Progenitor cell of endocrine pancreas (in vitro differentiated cells): ENCODE measurements at places on chromosomes 4 and X. TPM values are rescaled to one million over a fixed set of nuclear protein-coding genes. Genes with fewer than 3 reads are reported as not detected.
A peak's percentile ranks its signal among the peaks of the same experiment; 100 is the strongest.

The PASD1 gene
- not detected in 2 replicates for total RNA-seq

The CT45A5 gene
- total RNA-seq, result not detected in 2 replicates

DNA sequence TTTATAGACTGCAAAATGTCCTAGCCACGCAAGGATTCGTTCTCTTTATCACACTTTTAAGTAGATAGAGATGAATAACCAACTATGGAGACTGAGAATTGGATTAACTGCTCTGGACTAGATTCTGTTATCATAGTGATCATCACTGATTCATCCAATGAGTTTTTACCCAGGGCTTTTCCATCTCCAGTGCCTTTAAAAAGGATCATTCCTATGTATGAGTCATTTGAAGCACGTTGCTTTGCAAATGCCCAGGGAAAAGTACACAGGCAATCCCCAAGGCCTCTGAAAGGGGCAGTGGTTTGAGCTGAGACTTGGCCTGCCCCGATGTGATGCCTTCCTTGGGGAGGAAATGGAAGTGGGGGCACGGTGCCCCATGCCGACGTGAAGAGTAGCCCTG is 122.7 kb upstream of the PSAPL1 start:
- no peak overlapping the region for H3K4me3 ChIP-seq
- no peak for DNase-seq
- peaks cover 16% of the 10 kb centered on the region for H3K4me1 ChIP-seq
- no peak overlapping the region for H3K27ac ChIP-seq

DNA sequence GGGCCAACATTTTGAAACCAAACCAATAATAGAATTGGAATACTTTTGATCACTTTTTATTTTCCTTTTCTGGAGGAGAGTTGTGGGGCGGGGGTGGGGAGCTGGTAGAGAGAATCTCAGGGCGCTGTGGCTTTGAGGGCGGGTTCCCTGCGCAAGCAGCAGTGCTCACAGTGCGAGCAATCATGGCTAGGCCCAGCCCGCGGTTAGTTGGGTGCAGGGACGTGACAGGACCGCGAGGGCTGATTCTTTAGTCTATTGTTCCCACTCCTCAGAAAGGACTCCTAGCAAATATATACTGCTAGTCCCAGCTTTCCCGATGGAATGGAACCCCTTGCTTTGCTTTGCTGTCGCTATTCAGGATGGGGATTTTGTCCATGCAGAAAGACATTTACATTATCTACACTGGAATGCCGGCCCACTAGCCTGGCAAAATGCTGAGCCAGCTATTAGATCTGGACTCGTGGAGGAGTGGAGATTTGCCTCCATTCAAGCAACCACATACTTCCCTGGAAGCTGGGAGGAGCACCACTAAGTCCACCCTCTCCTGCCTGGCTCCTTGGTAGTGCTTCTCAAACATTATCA is 23.9 kb upstream of the APLN start:
- peaks cover 13% of the 10 kb centered on the region for H3K27me3 ChIP-seq
- H3K36me3 ChIP-seq, result no peaks in the 10 kb centered on the region
- no peaks in the 10 kb centered on the region for H3K4me1 ChIP-seq
- DNase-seq, result no peak
- H3K4me3 ChIP-seq, result no peak overlapping the region

- H3K27me3 ChIP-seq, result no peaks in the 10 kb centered on the region
- no peaks in the 10 kb centered on the region for H3K4me1 ChIP-seq
- no peak overlapping the region for H3K27ac ChIP-seq
- H3K36me3 ChIP-seq, result no peaks in the 10 kb centered on the region
- no peak for DNase-seq
These were observed 591.0 kb upstream of the ATOH1 start for GRCh38 chr4:93237521-93237920.

- H3K27ac ChIP-seq, result peak overlapping the region; percentile 24
- H3K27me3 ChIP-seq, result no peaks in the 10 kb centered on the region
- DNase-seq, result no peak
These were observed 61.5 kb downstream of the RFC1 start for GRCh38 chr4:39304651-39305050.

The ZCCHC18 gene
- total RNA-seq, result 5.1 and 5.9 TPM in 2 replicates

- H3K27ac ChIP-seq, result no peak overlapping the region
- no peak for DNase-seq
- peaks cover 7% of the 10 kb centered on the region for H3K4me1 ChIP-seq
- H3K27me3 ChIP-seq, result no peaks in the 10 kb centered on the region
- peaks cover 21% of the 10 kb centered on the region for H3K36me3 ChIP-seq
These were observed 167.9 kb downstream of the CAMK2D start for GRCh38 chr4:113593400-113594230.

DNA sequence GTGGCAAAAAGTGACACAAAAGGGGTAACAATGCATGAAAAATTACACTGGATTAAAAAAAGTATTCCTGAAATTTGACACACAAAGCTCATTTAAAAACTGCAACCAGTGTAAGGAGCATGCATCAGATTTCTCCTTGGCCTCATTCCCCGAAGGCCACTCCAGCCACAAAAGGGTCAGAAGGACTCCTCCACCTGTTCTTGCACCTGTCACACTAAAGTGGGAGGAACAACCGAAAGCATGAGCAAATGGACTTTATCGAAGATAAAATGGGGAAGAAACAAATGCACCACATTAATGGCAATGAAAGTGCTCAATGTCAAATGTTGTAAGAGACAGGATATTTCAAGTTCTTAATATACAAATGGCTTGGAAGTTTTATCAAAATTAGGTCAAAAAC is 88.2 kb downstream of the ADGRA3 start:
- peaks cover 39% of the 10 kb centered on the region for H3K36me3 ChIP-seq
- no peak overlapping the region for H3K4me3 ChIP-seq
- no peak for DNase-seq
- H3K4me1 ChIP-seq, result no peaks in the 10 kb centered on the region
- H3K27ac ChIP-seq, result no peak overlapping the region
- H3K27me3 ChIP-seq, result no peaks in the 10 kb centered on the region

DNA sequence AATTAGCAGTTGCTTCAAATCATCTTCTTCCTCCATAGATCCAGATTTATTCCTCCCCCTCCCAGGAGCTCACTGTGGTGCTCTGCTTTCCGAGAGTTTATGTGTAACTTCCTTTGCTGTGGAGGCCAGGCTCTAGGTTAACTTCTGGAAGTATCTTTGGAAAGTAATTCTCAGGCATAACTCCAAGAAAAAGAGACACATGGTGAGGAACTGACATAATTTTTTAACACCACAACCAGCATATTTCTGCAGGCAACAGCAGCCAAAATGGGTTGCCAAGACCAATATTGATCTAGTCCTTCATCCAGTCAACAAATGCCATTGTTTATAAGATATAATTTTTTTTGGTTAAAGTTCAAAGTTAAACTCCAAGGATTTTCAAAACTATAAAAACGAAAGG is 114.5 kb upstream of the RBPJ start:
- DNase-seq, result no peak
- no peak overlapping the region for H3K4me3 ChIP-seq
- H3K27ac ChIP-seq, result no peak overlapping the region
- no peaks in the 10 kb centered on the region for H3K36me3 ChIP-seq

The GPC3 gene
- total RNA-seq, result 197 and 259 TPM in 2 replicates

The ETDB gene
- total RNA-seq, result not detected in 2 replicates

DNA sequence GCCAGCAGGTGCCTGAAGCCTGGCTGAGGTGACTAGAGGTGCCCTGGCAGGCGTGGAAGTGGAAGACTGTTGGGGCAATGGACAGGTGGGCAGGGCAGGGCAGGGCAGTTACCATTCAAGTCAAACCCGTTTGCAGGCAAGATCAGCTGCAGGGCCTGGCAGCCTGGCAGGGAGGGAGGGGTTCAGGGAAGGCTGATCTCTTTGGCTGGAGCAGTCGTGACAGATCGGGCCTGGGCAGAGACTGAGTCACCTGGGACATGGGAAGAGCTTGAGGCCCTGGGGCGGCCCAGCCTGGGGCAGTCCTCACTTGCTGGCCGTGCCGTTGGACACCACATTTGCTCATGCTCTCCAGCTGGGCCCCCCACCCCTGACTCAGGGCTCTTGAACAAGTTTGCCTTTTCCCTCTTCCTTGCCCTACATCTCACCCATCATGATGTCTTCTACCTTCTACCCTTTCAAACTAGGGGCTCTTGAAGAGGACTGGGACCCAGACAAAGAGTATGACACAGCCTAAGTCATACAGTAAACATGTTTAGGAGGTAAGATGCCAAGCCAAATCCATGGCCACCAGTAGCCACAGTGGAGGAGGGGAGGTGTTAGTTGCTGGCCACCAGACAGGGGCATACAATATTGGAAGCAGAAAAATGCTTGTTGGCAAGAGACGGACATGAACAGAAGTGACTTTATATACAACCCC is 2.0 kb upstream of the ZNF185 start:
- peaks cover 2% of the 10 kb centered on the region for H3K36me3 ChIP-seq
- H3K27me3 ChIP-seq, result peaks cover 28% of the 10 kb centered on the region
- H3K27ac ChIP-seq, result no peak overlapping the region
- H3K4me1 ChIP-seq, result peaks cover 3% of the 10 kb centered on the region
- DNase-seq, result no peak

The CXorf49 gene
- total RNA-seq, result not detected in 2 replicates

The DDX53 gene
- total RNA-seq, result not detected in 2 replicates

The AVPR2 gene
- not detected in 2 replicates for total RNA-seq

DNA sequence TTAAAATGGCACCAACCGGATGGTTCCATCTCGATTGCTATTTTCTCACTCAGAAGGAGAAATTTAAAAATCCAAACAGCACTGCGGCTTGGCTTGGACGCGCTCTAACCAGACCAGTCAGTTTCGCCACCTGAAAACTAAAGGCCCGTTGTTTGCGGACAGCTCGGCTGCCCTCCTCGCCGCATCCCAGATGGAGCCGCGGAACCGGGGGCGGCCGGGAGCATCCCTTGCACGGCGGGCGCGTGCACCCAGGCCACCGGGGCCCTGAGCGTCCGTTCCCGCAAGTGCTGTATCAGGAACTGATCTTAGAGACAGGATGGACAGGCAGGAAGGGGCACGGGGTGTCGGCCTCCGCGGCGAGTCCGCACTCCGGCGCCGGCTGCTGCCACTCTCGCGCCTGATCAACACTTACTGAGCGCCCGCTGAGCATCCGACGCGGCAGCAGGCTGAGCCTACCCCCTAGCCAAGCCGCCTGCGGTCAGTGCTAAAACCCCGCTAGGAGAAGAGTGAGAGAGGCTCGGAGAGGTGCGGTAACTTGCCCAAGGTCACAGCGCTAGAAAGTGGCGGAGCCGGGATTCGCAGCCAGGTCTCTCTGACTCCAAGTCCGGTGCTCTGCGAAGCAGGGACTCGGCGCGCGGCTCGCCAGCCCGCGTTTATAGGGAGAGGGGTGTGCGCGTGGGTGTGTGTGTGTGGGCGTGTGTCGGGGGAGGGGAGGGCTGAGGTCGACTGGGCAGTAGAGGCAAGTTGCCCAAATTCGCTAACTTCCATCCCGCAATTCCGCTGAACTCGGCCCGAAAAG is at the start of gene CITED1:
Gene CITED1 (minus strand): TSS at position 629 of the 799 bp plus-strand sequence. CDS start 3,045 bp downstream, outside the sequence.
- peak within 1 kb of the TSS; percentile 77 for H3K4me3 ChIP-seq
- H3K27me3 ChIP-seq, result peaks cover 74% of the 10 kb centered on the region
- peaks cover 2% of the 10 kb centered on the region for H3K4me1 ChIP-seq
- no peak for DNase-seq

The ASB11 gene
- not detected in 2 replicates for total RNA-seq

DNA sequence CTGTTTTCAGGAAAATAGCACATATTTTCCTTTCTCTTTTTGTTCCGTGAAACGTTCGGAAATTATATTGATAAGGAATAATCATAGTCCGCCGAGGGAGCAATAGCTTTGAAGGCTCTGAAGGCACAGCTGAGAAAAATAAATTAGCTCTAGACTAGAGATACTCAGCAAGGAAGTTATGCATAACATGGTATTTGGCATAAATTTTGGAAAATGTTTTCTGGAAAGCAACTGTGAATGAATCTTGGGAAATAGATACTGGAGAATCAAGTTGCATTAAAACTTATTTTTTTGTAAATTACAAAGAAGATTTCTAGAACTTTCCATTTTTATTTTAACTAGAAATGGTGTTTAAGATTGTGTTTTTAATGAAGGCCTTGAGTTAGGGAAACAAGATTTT is 92.4 kb downstream of the HPRT1 start:
- peaks cover 15% of the 10 kb centered on the region for H3K27me3 ChIP-seq
- H3K36me3 ChIP-seq, result peaks cover 2% of the 10 kb centered on the region
- no peak for DNase-seq
- H3K27ac ChIP-seq, result no peak overlapping the region
- H3K4me1 ChIP-seq, result peaks cover 20% of the 10 kb centered on the region
- H3K4me3 ChIP-seq, result no peak overlapping the region

The APELA gene
- 4.8 and 6.4 TPM in 2 replicates for total RNA-seq

DNA sequence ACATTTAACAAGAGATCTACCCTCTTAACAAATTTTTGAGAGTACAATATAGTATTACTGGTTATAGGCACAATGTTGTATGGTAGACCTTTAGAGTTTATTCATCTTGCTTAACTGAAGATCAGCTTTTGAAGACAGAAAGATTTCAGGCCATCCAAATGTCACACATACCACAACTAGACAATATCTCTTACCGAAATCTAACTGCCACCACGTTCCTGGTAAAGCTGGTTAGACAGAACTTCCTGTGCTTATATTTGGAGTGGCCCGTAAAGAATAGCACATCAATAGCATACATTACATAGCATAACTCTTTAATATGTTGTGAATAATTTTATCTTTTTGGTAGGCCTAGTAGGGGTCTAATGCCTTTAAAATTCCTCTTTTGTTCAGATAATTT is 29.8 kb upstream of the ARHGEF6 start:
- no peak overlapping the region for H3K27ac ChIP-seq
- no peak overlapping the region for H3K4me3 ChIP-seq
- no peaks in the 10 kb centered on the region for H3K4me1 ChIP-seq
- no peak for DNase-seq
- H3K27me3 ChIP-seq, result no peaks in the 10 kb centered on the region
- no peaks in the 10 kb centered on the region for H3K36me3 ChIP-seq

DNA sequence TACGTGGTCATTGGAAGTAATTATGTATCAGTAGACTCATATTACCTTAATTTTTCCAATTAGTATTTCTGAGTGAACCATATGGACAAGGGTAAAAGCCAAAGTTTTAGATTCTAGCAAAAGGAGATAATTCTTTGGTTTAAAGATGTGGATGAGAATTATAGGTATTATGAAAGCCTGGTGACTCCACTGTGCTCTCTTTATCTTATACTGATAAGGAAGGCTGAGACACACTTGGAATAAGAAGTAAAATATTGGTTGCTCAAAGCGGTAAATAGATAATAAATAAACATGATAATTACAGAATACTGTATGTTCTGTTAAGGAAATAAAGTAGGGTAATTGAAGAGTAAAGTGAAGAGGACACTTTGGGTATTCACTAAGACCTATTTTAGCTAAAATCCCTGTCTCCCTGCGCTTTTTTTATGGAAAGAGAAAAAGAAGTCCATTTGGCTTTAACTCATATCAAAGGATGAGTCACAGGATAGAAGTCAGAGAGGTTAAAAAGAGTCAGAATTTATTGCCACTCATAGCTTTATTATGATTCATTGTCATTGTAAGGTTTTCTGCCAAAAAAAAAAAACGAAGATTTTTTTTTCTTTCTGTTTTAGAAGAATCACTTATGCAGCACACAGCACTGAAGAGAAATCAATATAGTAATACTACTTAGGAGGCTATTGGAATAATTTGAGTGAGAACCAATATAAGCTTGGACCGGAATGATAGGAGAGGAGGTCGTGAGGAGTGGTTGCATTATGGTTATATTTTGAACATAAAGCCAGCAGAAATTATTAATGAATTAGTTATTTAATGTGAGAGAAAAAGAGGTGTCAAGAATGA is 2463.1 kb downstream of the ARAP2 start:
- no peak for DNase-seq
- H3K36me3 ChIP-seq, result no peaks in the 10 kb centered on the region

- no peaks in the 10 kb centered on the region for H3K27me3 ChIP-seq
- no peak overlapping the region for H3K4me3 ChIP-seq
- H3K4me1 ChIP-seq, result peaks cover 1% of the 10 kb centered on the region
- no peaks in the 10 kb centered on the region for H3K36me3 ChIP-seq
- no peak for DNase-seq
These were observed 322.9 kb downstream of the ANKRD50 start for GRCh38 chr4:124389591-124389990.

The PDGFC gene
- total RNA-seq, result 42.2 and 42.5 TPM in 2 replicates
